ENCODE measurements at places on chromosomes 4 and X.

DNA sequence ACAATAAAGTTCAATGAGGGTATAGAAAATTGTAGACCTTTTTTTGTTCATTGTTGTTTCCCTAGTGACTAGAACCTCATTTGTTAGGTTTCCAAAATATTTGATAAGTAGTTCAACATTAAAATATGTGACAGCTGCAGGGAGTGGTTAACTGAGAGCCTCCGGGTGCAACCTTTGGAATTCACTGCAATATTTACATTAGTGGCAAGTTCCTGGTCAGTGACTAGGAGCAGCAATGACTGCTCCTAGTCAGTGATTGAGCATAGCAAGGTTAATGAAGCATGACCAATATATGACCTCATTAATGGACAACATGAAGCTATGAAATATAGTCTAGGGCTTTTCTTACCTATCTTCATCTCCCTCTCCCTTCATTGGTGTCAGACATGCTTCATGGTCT is 65.8 kb upstream of the FAM47A start:
- H3K4me1 ChIP-seq = no peaks in the 10 kb centered on the region
- H3K4me3 ChIP-seq = no peak overlapping the region
- no peak overlapping the region for H3K27ac ChIP-seq

DNA sequence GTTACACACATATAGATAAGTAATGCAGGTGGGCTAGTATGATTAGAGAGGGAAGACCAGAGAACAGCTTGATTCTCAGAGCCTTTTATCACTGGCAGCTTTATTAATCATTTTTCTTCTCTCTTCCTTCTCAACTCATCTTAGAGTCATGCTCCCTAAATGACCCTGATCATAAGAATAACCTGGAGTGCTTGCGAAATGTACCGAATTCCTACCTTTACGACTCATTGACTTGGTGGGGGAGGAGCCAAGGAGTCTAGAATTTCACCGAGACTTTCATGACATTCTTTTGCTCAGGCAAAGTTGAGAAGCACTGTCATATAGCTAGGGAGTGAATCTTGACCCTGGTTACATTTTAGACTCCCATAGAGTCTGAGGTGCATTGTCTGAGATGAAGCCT is 298.9 kb upstream of the PUDP start:
- no peak overlapping the region for H3K27ac ChIP-seq
- DNase-seq = no peak
- no peaks in the 10 kb centered on the region for H3K4me1 ChIP-seq

- no peak overlapping the region for H3K27ac ChIP-seq
- H3K4me3 ChIP-seq = no peak overlapping the region
- H3K4me1 ChIP-seq = peaks cover 66% of the 10 kb centered on the region
- no peak for DNase-seq
- no peaks in the 10 kb centered on the region for H3K27me3 ChIP-seq
These were observed 1.8 kb upstream of the RENBP start for GRCh38 chrX:153945956-153946943.

GRCh38 chr4:168388890-168389289 is 70.3 kb upstream of the DDX60 start:
- no peaks in the 10 kb centered on the region for H3K27me3 ChIP-seq
- H3K4me3 ChIP-seq = no peak overlapping the region

DNA sequence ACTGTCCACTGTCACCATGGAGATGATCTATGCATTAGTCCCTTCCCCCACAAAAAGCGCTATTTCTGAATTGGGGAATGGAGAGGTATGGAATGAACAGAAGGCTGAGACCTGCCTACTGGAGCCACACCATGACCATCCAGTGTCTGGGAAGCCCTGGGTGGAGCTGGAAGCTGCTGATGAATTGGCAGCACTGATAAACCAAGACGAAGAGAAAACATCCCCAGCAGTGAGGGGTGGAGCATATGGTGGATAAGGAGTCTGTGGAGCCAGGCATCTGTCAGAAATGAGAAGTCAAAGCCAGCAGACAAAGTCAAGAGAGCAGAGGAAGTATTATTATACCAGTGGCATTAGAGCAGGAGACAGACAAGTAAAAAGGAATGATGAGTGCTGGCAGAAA is 13.2 kb downstream of the CC2D2A start:
- no peaks in the 10 kb centered on the region for H3K36me3 ChIP-seq
- H3K4me3 ChIP-seq = no peak overlapping the region
- no peak for DNase-seq
- H3K27ac ChIP-seq = no peak overlapping the region
- no peaks in the 10 kb centered on the region for H3K4me1 ChIP-seq

DNA sequence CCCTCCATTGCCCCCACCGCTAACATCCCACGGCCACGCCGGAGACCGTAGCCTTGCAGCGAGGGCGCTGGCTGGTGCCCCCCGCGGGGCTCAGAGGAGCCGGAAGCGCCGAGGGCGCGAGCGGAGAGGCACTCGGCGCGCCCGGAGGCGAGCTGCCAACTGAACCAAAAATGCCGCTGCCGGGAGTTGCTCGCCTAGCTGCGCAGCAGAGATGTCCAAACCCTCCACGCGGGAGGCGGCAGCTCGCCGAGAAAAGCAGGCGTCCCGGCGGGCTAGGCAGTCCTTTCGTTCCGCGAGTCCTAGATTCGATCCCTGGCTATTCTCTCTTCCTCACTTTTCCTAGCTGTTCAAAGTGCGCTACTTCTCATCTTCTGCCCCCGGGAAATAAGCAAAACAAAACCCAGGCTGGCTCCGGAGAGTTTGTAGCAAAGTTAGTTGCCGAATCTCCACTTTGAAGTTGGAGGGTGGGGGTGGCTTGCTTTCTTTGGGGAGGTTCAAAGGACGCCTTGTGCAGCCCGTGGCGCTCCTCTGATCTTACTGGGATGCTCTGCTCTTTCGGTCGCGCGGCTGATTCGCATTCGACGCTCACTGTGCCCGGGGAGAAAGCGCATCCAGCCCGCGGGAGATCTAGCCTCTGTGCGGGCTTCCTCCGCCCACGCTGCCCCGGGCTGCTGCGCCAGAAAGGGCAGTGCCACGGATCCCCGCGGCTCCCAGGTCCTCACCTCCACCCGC is 723 bp downstream of the NKX6-1 start:
- no peak overlapping the region for H3K4me3 ChIP-seq
- peaks cover 80% of the 10 kb centered on the region for H3K27me3 ChIP-seq
- peak; percentile 29 for DNase-seq
- no peaks in the 10 kb centered on the region for H3K36me3 ChIP-seq
- H3K4me1 ChIP-seq = peaks cover 28% of the 10 kb centered on the region
- H3K27ac ChIP-seq = no peak overlapping the region

GRCh38 chrX:84188320-84188834 is 378 bp upstream of the RPS6KA6 start:
- H3K27ac ChIP-seq = no peak overlapping the region
- H3K36me3 ChIP-seq = no peaks in the 10 kb centered on the region
- H3K27me3 ChIP-seq = no peaks in the 10 kb centered on the region

DNA sequence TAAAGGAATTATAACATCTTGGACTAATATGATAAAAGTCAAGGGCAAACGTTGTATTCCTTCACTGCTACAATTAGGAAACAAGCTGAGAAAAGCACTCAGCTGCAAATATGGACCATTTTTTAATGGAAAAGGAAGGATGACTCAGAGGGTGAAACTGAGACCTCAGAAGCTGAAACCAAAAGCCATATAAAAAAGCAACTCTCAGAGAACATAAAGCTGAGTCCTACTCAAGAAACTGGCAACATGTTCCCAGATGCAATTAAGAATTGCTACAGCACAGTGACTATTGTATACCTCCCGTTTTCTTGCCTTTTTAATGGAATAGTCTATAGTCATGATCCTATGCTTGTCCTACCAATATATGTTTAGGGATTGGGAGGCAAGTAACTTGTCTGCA is 1106.4 kb upstream of the INTU start:
- H3K36me3 ChIP-seq = no peaks in the 10 kb centered on the region
- H3K27ac ChIP-seq = no peak overlapping the region
- DNase-seq = no peak
- no peaks in the 10 kb centered on the region for H3K27me3 ChIP-seq
- no peaks in the 10 kb centered on the region for H3K4me1 ChIP-seq
- H3K4me3 ChIP-seq = no peak overlapping the region

DNA sequence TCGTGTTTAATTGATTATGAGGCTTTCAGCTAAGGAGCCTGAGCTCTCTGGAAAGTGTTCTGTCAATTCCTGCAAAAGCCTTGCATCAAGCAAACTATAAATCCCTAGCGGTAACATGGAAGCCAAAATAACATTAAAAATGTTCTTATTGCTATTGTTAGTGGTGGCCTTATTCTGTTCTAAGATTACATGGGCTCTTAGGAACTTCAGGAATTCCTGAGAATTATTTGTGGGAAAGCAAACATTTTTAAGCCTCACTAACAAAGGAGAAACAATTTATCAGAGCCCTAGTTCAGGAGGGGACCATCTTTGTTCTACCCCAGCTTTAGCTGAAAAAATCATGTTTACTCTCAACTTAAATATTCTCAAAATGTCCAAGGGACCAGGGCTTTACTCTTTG is 119.6 kb downstream of the PAPSS1 start:
- H3K4me3 ChIP-seq = no peak overlapping the region
- DNase-seq = no peak
- no peaks in the 10 kb centered on the region for H3K4me1 ChIP-seq
- H3K36me3 ChIP-seq = no peaks in the 10 kb centered on the region
- H3K27me3 ChIP-seq = no peaks in the 10 kb centered on the region
- H3K27ac ChIP-seq = no peak overlapping the region

GRCh38 chr4:139655116-139655515 is 10.5 kb upstream of the MGST2 start:
- no peak for DNase-seq
- no peak overlapping the region for H3K27ac ChIP-seq
- no peaks in the 10 kb centered on the region for H3K36me3 ChIP-seq
- no peaks in the 10 kb centered on the region for H3K27me3 ChIP-seq
- peaks cover 3% of the 10 kb centered on the region for H3K4me1 ChIP-seq

GRCh38 chr4:118280501-118281218 is 72.1 kb downstream of the PRSS12 start:
- no peak for DNase-seq
- H3K36me3 ChIP-seq = peaks cover 15% of the 10 kb centered on the region
- no peaks in the 10 kb centered on the region for H3K27me3 ChIP-seq
- no peak overlapping the region for H3K27ac ChIP-seq
- peaks cover 17% of the 10 kb centered on the region for H3K4me1 ChIP-seq

- no peak overlapping the region for H3K27ac ChIP-seq
- H3K4me3 ChIP-seq = no peak overlapping the region
These were observed 15.4 kb downstream of the NIPAL1 start for GRCh38 chr4:48031802-48032525.

GRCh38 chrX:135420831-135421230 is 913 bp upstream of the SMIM10L2A start:
- H3K4me1 ChIP-seq = peaks cover 12% of the 10 kb centered on the region
- H3K27me3 ChIP-seq = no peaks in the 10 kb centered on the region
- no peak overlapping the region for H3K27ac ChIP-seq
- no peaks in the 10 kb centered on the region for H3K36me3 ChIP-seq
- H3K4me3 ChIP-seq = no peak overlapping the region

DNA sequence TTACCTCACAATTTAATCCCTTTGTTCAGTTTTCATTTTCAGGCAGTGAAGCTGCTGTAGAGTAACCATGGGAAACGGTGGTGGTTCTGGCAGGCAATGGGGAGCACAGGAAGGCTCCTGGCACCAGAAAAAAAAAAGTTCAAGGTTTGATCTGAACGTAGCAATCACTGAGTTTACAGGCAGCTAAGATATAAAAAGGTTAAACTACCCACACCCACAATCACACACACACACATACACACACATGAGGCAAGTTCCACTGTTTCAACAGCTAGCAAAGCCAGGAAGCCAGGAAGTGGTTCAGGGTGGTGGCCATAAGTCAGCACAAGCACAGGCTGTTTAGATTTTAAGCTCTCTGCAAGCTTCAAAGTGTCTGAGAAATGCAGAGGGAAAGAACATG is at the start of gene SULT1B1:
Gene SULT1B1, minus strand, starts transcription at position 166 of the 400 bp plus-strand sequence. CDS start 5,403 bp downstream, outside the sequence.
- H3K4me1 ChIP-seq = peaks cover 7% of the 10 kb centered on the region
- H3K27me3 ChIP-seq = no peaks in the 10 kb centered on the region
- H3K27ac ChIP-seq = peak within 1 kb of the TSS; percentile 81
- DNase-seq = peak; percentile 36
- peak within 1 kb of the TSS; percentile 40 for H3K4me3 ChIP-seq
- H3K36me3 ChIP-seq = no peaks in the 10 kb centered on the region

DNA sequence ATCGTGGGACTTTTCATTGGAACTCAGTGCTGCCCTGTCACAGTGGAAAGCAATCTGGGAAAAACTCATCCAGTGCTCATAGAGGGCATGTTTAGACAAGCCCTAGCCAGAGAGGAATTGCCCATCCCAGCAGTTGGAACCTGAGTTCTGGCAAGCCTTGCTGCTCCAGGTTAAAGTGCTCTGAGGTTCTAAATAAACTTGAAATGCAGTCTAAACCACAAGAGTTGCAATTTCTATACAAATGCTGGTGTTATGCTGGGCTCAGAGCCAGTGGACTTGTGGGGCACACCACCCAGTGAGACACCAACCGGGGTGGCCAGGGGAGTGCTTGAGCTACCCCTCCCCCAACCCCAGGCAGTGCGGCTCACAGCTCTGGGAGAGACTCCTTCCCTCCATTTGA is 142.8 kb upstream of the PPP1R2C start:
- no peaks in the 10 kb centered on the region for H3K36me3 ChIP-seq
- no peaks in the 10 kb centered on the region for H3K4me1 ChIP-seq
- no peak for DNase-seq
- H3K4me3 ChIP-seq = no peak overlapping the region
- no peak overlapping the region for H3K27ac ChIP-seq

- no peaks in the 10 kb centered on the region for H3K36me3 ChIP-seq
- no peak overlapping the region for H3K27ac ChIP-seq
- H3K4me3 ChIP-seq = no peak overlapping the region
- H3K4me1 ChIP-seq = no peaks in the 10 kb centered on the region
- H3K27me3 ChIP-seq = no peaks in the 10 kb centered on the region
- no peak for DNase-seq
These were observed 59.8 kb downstream of the ATOH1 start for GRCh38 chr4:93888308-93888707.

- H3K4me3 ChIP-seq = no peak overlapping the region
- H3K27ac ChIP-seq = no peak overlapping the region
- peaks cover 46% of the 10 kb centered on the region for H3K4me1 ChIP-seq
- no peaks in the 10 kb centered on the region for H3K27me3 ChIP-seq
- peaks cover 14% of the 10 kb centered on the region for H3K36me3 ChIP-seq
These were observed 19.7 kb upstream of the SPON2 start for GRCh38 chr4:1192091-1192492.

DNA sequence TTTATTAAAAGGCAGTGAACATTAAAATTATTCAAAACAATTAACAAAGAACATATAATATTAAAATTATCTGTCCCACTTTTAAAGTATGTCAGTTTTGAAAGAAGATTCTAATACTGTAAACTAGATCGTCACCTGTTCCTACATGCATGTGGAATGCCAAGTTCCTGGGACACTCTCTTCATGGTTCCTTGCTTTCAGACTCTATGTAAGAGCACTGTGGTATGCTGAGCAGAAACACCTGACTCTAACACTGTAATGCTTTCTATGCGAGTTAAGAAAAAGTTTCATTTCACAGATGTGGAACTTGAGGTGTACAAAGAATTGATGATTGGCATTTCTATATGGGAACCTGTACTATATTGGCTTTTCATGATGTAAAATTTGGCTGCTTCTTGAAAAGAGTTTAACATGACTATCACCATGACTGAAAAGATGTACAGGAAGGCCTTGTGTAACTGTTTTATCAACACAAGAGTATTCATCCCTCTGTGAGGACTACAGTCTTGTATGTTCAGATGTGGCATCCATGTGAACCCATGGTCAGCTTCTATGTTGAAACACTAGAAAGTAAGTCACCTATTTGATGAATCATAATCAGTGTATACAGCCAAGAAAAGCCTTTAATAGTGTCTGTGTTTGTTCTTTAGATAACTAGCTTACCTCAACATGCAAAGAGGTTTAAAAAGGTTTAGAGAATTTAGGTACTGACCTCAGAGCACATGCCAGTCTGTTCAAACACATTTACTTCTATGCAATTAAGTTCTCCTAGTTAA is 354.5 kb downstream of the ARHGAP24 start:
- no peak overlapping the region for H3K27ac ChIP-seq
- DNase-seq = no peak
- no peaks in the 10 kb centered on the region for H3K36me3 ChIP-seq
- no peaks in the 10 kb centered on the region for H3K27me3 ChIP-seq
- H3K4me1 ChIP-seq = no peaks in the 10 kb centered on the region
- no peak overlapping the region for H3K4me3 ChIP-seq

Measured in natural killer cell (primary cell).